SK-N-SH (cell line): ENCODE measurements at places on chromosomes 2 and 18. TPM values are rescaled to one million over a fixed set of nuclear protein-coding genes. Genes with fewer than 3 reads are reported as not detected.

DNA sequence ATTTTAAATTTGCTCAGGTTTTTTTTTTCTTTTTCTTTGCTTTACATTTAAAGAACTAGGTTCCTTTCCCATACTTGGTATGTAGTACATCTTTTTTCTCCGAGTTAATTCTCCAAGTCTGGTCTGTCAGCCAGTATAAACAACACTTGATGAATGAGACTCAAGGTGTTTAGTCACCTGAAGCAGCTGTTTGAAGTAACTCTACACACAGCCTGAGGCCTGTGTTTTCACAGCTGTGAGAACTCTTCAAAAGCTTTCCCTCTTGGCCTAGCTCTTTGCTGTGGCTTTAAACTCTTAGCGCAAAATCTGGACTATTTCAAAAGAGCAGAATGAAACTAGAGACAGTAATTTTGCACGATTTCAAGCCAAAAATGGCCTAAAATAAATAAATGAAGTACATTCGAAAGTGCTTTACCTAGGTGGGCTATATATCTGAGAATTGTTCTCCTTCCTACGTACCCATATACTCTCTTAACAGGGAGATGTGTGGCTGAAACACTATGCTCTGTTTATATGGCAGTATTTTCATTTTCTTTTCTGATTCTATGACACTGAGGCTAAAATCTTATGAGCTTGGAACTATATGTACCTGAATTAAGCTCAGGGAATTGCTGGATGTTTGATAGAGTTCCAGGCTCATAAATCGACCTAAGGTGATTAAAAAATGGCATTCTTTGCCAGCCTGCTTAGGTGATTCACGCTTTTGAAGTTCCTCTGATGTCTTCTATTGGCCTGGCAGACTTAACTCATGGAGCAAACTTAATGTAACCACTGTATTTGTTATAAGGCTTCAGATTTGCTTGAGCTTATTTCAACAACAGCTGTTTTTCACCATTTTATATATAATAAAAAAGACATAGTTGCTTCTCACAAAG is 1044.1 kb upstream of the ZEB2 start:
- DNase-seq = no peak

The VRK2 gene
- polyA plus RNA-seq = not detected in 2 replicates

The KCNF1 gene
- polyA plus RNA-seq = 0.16 and 0.23 TPM in 2 replicates

DNA sequence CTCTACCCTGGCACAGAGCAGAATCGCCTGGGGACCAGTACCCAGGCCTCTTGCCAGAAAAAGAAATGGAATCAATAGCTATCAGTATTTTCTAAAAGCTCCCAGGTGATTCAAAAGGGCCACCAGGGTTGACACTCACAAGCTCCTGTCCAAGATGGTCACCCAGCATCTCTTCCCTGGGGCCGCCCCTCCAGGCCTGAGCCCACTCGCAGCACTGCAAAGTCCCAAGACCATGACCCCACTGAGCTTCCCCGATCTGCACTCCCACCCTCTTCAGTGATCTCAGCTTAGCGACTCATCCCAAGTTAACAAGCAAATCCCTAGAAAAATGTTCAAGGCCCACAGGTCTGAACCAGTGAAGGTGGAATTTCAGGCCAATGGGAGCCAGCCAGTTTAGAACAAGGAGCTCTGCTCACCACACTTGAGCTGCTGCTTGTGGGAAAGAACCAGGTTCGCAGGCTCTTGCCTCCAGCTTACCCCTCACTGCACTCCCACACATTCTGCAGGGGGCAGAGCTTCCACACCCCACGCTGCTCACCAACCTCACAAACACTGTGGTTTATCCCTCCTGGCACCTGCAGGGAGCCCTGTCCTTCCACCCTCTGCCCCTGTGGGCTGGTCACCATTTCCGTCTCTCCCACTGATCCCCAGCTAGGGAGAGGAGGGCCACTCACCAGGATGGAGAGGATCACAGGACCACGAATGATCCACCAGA is 19.8 kb downstream of the TMEM37 start:
- no peak for DNase-seq

- DNase-seq = no peak
Measured at GRCh38 chr2:219772103-219772635, 144.7 kb downstream of the SLC4A3 start.
